ENCODE measurements at places on chromosomes 1 and 21.

GRCh38 chr1:239826211-239826610, 265.5 kb upstream of the FMN2 start:
- DNase-seq, result no peak

- no peak for DNase-seq
Measured at GRCh38 chr1:209652873-209653401, 712 bp upstream of the LAMB3 start.

DNA sequence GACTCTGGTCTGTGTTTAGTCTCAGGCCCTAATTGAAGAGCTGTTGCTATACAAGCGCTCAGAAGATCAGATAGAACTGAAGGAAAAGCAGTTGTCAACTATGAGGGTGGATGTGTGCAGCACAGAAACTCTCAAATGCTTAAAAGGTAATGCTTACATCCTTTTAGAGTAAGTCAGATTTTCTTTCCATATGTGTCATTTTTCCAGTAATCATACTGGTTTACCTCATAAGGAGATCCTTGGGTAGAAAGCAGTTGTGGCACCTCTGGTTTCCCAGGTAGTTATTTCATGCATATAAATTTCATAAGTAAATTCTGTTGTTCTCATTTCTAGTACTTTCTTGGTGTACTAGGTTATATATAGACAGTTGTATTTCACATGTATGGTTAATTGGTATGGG, 43.0 kb upstream of the TARS2 start:
- DNase-seq, result no peak

- no peak for DNase-seq
Measured at GRCh38 chr1:33269621-33270020, 13.3 kb downstream of the ZNF362 start.

DNA sequence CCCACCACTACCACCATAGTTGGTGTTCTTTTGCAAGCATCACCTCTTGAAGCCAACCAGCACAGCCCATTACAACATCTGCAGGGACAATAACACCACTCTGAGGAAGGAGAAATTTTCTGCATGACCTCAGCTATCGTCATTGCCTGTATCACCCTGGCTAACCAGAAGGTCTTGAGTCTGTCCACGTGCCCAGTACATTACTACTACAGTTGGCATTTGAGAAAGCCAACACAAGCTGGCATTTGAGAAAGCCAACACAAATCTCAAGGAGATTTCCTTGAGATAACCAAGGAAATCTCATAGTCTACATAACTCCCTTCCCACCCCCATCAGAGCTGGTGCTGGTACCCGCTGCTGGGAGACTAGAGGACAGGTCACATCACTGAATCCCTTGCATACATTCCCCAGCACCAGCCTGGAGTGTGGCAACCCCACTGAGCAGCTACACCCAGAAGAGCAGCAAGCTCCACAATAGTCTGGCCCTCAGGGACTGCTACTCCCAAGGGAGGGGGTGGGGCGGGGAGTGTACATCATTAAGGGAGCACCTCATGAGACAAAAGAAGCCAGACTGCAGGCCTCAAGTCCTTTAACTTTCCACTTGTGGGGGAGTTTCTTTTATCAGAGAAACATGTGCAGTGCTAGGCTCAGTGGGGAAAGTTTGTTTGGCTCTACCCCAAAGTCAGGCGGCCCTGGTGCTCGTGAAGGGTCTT, 46.0 kb upstream of the GUCA2A start:
- DNase-seq, result no peak

GRCh38 chr21:28547766-28548165, 444.9 kb downstream of the LTN1 start:
- no peak for DNase-seq

GRCh38 chr1:232322162-232322734, 307.7 kb downstream of the SIPA1L2 start:
- DNase-seq, result no peak

DNA sequence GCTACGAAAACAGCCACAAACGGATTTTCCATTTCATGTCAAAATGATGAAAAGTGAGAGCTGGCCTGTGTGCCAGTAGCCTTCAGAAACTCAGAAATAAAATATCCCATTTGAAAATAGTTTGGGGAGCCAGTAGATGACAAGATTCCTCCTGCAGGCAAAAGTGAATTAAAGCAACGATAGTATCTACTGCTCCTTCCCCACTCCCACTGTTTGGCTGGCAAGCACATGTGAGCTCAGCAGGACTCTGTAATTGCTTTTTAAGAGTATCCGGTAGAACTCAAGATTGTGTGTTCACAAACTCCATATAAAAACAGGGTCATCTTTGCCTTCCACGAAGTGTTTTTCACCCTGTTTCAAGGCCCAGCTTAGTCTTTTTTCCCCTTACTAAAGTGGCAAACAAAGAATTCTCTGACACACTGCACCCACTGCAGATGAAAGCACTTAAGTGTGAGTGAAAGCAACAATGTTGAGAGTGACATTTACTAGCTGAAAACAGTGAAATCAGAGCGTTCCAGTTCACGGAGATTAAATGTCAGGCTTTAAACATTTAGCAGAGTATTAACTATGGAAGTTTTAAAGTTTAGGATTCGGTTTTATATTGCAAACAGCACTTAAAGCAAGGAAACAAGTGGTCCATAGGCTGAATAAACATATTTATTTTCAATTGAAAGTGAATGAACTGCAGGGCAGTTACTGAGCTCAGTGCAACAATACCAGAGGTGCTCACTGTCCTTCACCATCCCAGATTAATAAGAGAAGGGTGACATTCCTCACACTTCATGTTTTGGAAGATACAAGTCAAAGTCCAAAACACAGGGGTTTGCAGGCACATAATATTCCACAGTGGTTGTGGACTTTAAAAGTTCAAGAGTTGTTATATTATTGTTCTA, 70.0 kb downstream of the ALG14 start:
- DNase-seq, result no peak

DNA sequence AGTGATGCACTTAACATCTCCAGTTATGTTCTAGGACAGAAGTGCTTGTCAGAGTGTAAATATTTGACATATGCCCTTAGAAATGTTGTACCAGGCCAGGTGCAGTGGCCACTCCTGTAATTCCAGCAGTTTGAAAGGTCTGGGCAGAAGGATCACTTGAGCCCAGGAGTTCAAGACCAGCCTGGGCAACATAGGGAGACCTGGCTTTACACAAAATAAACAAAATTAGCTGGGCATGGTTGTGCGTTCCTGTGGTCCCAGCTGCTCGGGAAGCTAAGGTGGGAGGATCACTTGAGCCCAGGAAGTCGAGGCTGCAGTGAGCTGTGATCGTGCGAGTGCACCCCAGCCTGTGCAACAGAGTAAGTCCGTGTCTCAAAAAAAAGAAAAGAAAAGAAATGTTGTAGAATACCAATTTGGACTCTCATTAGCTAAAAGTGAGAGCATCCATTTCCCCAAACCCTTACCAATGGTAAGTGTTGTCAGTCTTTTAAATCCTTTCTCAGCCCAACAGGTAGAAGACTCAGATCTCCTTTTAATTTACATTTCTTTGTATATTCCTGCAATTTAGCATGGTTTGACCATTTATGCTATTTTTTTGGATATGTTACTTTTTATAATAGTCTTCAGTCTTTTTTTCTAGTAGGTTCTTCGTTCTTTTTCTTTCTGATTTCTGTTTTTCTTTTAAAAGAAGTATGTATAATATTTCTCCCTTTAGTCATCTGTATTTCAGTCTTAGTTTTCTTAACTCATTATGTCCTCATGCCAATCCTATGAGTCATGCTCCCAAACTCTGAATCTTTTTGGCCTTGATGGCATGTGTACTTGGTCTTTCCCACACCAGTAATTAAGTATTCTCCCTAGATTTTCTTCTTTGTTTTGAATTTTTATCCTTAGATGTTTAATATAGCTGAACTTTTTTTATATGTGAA, 74.4 kb downstream of the CAMTA1 start:
- DNase-seq, result peak; percentile 30

- DNase-seq, result no peak
Measured at GRCh38 chr1:109874445-109874844, 36.2 kb upstream of the CSF1 start.

DNA sequence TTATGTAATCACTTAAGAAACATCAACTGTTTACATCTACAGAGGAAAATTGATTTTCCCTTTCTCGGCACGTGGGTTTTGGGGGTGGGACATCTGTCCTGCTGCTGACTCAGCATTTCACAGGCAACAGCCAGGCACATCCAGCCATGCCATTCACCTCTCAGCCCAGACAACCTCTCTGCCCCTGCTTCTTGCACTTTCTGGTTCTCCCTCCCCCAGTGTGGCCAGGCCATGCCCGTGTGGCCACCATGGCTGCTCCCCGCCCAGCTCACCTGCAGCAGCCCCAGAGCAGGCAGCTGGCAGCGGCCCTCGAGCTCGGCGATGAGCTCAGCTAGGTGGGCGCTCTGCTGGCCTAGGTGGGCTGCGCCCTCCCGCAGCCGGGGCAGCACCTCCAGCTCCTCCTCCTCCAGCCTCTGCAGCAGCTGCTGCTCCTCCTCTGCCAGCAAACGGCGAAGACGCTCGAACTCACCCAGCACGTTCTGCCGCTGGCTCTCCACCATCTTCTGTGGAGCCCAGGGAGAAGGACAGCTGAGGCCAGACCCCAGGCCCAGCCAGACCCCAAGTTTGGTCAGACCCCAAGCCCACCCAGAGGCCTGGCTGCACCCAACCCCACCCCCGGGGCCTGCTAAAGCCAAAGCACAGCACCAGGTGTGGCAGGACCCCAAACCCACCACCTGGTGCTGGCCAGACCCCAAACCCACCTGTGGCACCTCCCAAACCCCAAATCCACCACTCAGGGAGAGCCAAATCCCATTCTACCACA, 5.8 kb downstream of the TRIM11 start:
- DNase-seq, result no peak

DNA sequence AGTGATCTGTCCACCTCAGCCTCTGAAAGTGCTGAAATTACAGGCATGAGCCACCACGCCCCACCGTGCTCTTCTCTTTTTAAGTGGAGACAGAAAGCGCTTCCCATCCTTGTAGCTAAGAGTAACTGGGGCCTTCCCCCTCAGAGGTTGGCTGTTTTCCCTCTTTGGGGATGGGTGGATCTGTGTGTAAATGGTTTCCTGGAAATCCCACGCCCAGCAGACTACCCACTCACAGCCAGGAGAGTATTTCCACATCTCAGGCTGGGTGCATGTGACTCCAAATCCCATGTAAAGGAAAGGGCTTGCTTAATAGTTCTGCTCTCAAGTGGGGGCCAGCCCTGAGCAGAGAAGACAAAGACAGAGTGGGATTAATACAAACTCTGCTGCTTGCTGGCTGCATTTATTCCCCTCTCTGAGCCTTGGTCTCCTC, 19.6 kb upstream of the TCEA3 start:
- DNase-seq, result peak; percentile 94

- DNase-seq, result no peak
Measured at GRCh38 chr1:41890825-41891198, 27.9 kb downstream of the HIVEP3 start.

DNA sequence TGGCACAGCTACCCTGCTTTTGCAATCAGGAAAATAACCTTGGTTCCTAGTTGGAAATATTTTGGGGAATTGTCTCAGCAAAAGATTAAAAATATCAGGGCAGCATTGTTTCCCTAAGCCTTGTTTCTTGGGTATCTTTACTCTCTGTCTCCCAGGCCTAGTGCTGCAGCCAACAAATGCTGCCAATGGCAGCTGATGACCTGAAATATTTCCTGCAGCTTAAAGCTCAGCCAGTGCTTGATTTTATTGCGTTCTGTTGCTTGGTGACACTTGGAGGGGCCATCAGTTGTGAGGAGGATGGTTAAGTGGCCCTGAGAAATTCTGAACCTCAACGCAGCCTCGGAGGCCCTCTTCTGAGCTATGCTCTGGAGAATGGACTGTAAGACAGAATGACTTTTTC, 59.4 kb upstream of the B3GALT5 start:
- DNase-seq, result no peak

DNA sequence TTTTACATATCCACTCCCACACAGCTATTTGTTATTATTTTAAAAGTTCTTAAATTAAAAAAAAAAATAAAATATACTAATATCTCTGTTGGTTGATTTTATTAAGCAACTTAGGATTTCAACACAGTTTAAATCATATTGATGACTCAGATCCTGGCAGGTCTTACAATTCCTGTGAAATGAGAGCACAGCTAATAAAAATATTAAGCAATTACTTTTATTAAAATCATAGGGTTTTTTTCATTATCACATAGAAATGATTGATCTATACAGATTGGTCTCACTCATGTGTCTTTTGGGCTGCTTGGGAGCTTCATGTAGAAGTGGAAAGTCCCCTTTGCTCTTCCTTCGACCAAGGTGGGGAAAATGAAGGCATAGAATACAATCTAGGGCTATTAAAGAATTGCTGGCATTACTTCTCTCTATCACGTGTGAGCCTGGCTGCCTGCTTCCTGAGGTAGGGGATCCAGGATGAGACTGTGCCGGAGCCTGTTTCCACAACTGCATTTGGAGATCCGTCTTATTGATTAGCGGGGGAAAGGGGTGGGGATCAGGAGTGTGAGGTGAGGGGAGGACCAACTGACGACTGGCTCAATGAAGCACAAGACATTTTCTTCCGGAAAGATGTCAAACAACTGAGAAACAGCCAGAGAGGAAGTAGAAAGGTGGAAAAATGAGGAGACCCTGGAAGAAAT, 858.0 kb downstream of the USP25 start:
- peak; percentile 16 for DNase-seq

- DNase-seq, result no peak
Measured at GRCh38 chr1:170168265-170168664, 22.5 kb downstream of the NTMT2 start.

GRCh38 chr1:183609759-183610452, 19.6 kb upstream of the NCF2 start:
- no peak for DNase-seq

GRCh38 chr1:40774266-40774998, 9.2 kb upstream of the KCNQ4 start:
- DNase-seq, result peak; percentile 20

DNA sequence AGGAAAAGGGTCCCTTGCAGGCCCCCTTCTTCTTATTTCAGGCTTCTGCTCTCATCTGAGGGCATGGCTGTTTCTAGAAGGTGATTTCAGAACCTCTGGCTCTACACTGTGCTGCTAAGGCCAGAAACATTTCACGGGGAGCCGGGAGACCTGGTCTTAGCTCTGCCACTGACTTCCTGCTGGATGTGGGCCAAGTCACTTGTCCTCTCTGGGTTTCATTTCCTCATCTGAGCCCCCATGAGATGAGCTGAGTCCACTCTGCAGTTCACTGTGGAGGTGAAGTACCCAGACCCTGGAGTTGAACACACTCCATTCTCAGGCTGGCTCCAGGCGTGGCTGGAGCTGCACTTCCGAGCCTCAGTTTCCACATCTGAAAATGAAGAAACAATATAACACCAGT, 2.1 kb downstream of the PADI1 start:
- peak; percentile 82 for DNase-seq

DNA sequence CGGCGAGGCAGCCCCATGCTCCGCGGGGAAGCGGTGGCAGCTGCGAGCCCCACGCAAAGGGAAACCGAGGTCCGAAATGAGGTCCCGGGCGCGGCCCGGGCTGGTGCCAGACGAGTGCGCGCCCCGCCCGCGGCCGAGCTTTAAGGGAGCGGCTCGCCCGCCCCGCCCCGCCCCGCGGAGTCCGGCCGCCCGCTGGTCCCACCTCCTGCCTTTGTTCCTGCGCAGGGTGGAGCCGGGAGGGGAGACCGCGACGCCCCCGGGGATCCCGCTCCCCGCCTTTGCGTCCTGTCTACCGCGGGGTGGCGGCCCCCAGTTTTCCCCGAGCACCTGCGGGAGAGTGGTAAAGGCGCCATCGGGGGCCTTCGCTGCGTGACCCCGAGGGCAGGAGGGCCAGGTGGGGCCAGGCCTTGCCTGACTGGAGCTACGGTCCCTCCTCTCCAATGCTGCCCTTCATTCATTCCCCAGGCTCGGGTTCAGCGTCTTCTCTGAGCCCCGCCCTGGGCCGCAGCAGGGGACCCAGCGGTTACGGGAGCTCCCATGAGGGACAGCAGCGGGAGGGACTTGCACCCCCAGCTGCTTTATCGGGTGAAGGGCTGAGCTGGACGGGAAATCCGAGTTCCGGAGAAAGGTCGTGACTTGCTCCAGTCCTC, at the start of gene HES2:
Gene HES2, minus strand, starts transcription at position 116 of the 650 bp plus-strand sequence. Its CDS starts 99 bp downstream, at position 17.
- no peak for DNase-seq
